Cardiac muscle cell (in vitro differentiated cells and primary cell): ENCODE measurements at places on chromosomes 5 and 9.

DNA sequence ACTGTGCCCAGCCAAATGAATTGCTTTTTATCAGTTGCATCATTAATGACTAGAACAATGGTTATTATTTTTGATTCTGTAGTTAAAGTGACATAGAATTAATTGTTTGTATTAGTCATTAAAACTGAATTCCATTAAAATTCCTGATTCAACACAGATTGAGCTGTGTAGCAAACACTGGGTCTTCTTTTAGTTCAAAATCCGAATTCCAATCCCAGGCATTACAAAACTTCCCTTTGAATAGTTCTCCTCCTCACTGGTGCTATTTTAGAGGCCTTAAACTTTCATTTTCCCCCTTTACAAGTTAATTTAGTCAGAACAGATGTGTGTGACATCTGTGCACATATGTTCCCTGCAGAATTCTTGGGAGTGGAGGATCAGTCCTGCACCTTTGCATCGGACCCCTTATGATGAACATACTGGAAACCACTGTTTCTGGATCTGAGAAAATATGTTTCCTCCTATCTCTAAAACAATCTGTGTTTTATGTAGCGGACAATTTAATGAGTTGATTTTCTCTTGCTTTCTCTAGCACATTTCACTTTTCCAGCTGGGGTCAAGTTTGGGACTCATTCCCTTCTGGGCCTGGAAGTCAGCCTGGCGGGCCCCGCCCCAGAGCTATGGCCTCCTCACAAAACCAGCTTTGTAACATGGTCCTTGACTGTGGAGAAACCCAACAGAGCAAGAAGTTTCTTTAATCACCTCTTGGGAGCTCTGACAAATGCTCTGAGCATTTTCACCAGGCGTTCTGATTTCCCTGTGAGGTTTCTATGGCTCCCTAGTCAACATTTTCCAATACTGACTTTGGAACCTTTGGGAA is 87.9 kb upstream of the MAMDC2 start:
- H3K27ac ChIP-seq, result no peak overlapping the region
- H3K4me3 ChIP-seq, result no peak overlapping the region
- no peaks in the 10 kb centered on the region for H3K4me1 ChIP-seq
- no peak for DNase-seq

- no peak overlapping the region for H3K27ac ChIP-seq
- H3K4me1 ChIP-seq, result no peaks in the 10 kb centered on the region
Measured at GRCh38 chr9:135038331-135038730, 49.1 kb upstream of the OLFM1 start.

- peaks cover 20% of the 10 kb centered on the region for H3K36me3 ChIP-seq
- no peaks in the 10 kb centered on the region for H3K27me3 ChIP-seq
- H3K27ac ChIP-seq, result no peak overlapping the region
- no peak for DNase-seq
- H3K4me3 ChIP-seq, result no peak overlapping the region
Measured at GRCh38 chr5:36206913-36207312, 34.8 kb downstream of the NADK2 start.

DNA sequence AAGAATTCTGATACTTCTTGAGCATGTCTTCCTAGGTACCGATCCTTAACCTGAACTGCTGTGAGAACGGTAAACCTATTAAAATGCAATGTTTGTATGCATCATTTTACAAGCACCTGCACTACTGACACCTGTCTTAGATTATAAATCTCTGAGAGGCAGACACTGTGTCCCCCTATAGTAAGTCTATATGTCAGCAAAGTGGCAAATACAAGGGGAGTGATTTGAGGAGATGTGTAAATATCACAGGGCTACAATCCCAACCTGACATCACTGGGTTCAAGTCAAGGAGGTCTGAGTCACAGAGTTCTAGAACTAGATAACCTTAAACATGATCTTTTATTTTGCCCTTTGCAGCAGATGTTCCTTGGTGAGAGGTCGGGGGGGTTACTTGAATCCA is 64.1 kb downstream of the ANKH start:
- DNase-seq, result no peak
- H3K27ac ChIP-seq, result no peak overlapping the region
- H3K4me1 ChIP-seq, result no peaks in the 10 kb centered on the region
- H3K27me3 ChIP-seq, result no peaks in the 10 kb centered on the region
- H3K36me3 ChIP-seq, result no peaks in the 10 kb centered on the region

- H3K4me3 ChIP-seq, result no peak overlapping the region
- no peak for DNase-seq
- no peak overlapping the region for H3K27ac ChIP-seq
- H3K4me1 ChIP-seq, result no peaks in the 10 kb centered on the region
- H3K36me3 ChIP-seq, result no peaks in the 10 kb centered on the region
Measured at GRCh38 chr9:19946441-19947109, 157.7 kb upstream of the SLC24A2 start.

GRCh38 chr9:82997476-82998140 is 65.3 kb downstream of the RASEF start:
- no peak overlapping the region for H3K27ac ChIP-seq
- no peak overlapping the region for H3K4me3 ChIP-seq
- no peaks in the 10 kb centered on the region for H3K36me3 ChIP-seq
- DNase-seq, result no peak

- no peak for DNase-seq
- no peak overlapping the region for H3K4me3 ChIP-seq
- no peak overlapping the region for H3K27ac ChIP-seq
- H3K4me1 ChIP-seq, result peaks cover 6% of the 10 kb centered on the region
- no peaks in the 10 kb centered on the region for H3K27me3 ChIP-seq
- H3K36me3 ChIP-seq, result no peaks in the 10 kb centered on the region
Measured at GRCh38 chr5:16742938-16743337, 126.1 kb upstream of the RETREG1 start.

GRCh38 chr5:36373527-36374086 is 71.9 kb upstream of the RANBP3L start:
- H3K27ac ChIP-seq, result no peak overlapping the region
- peak; percentile 91 for DNase-seq
- H3K36me3 ChIP-seq, result no peaks in the 10 kb centered on the region
- peaks cover 5% of the 10 kb centered on the region for H3K4me1 ChIP-seq

- no peak overlapping the region for H3K4me3 ChIP-seq
- no peak overlapping the region for H3K27ac ChIP-seq
- H3K36me3 ChIP-seq, result no peaks in the 10 kb centered on the region
Measured at GRCh38 chr9:14258660-14259239, 55.2 kb downstream of the NFIB start.

- no peak overlapping the region for H3K4me3 ChIP-seq
- H3K27me3 ChIP-seq, result no peaks in the 10 kb centered on the region
- no peak overlapping the region for H3K27ac ChIP-seq
- no peak for DNase-seq
- H3K36me3 ChIP-seq, result no peaks in the 10 kb centered on the region
- no peaks in the 10 kb centered on the region for H3K4me1 ChIP-seq
Measured at GRCh38 chr5:172045315-172045632, 38.8 kb upstream of the FBXW11 start.

DNA sequence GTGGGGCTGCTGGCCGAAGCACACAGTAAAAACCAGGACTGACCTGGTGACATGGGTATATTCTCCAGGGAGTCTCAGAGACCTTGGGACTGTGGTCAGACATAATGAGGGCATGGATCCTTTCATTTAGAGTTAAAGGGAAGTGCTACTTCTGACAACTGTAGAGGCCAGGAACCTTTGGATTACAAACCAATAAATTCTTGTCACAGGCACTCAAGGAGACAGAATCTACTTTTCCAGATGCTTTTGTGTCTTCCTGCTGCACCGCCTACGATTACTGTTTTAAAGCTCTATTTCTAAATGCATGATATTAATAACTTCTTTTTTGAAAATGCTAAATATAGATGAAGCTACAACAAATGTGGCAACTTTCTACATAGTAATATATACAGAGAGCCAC is 106.5 kb upstream of the LPAR1 start:
- H3K27me3 ChIP-seq, result no peaks in the 10 kb centered on the region
- H3K4me1 ChIP-seq, result peaks cover 7% of the 10 kb centered on the region
- H3K4me3 ChIP-seq, result no peak overlapping the region
- H3K27ac ChIP-seq, result no peak overlapping the region
- no peak for DNase-seq

GRCh38 chr5:148559461-148559860 is 94.9 kb downstream of the HTR4 start:
- no peaks in the 10 kb centered on the region for H3K36me3 ChIP-seq
- H3K4me1 ChIP-seq, result peaks cover 4% of the 10 kb centered on the region
- no peak overlapping the region for H3K4me3 ChIP-seq
- no peak for DNase-seq
- no peak overlapping the region for H3K27ac ChIP-seq

- DNase-seq, result no peak
- no peaks in the 10 kb centered on the region for H3K27me3 ChIP-seq
- no peak overlapping the region for H3K4me3 ChIP-seq
- peaks cover 13% of the 10 kb centered on the region for H3K36me3 ChIP-seq
Measured at GRCh38 chr5:131196331-131196730, 25.6 kb downstream of the LYRM7 start.
